ENCODE measurements at places on chromosomes 7 and 10.

DNA sequence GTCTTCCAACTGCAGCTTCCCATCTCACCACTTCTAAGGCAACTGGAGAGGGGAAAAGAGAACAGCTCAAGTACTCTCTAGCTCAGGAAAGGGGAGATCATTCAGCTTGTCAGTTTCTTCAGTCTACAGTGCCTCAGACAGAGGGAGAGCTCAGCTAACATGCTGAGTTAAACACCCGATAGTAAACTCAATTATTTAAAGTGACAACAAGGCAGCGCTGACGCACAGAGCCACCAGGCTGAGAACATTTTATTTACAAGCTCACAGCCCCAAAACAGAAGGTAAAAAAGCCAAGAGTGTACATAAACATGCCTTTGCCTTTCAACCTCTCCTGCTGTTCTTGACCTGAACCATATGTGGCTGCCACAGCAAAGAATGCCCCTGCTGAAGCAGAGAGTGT is 10.1 kb upstream of the CUZD1 start:
- no peak for DNase-seq

GRCh38 chr7:115088893-115089292 is 167.0 kb downstream of the MDFIC start:
- no peak for DNase-seq

- no peak for DNase-seq
Observed at GRCh38 chr10:103127241-103127640, 65.8 kb downstream of the NT5C2 start.

GRCh38 chr10:69439813-69440506 is 11.3 kb upstream of the TSPAN15 start:
- no peak for DNase-seq

GRCh38 chr7:2321020-2321419 is 6.8 kb upstream of the SNX8 start:
- DNase-seq, result no peak

DNA sequence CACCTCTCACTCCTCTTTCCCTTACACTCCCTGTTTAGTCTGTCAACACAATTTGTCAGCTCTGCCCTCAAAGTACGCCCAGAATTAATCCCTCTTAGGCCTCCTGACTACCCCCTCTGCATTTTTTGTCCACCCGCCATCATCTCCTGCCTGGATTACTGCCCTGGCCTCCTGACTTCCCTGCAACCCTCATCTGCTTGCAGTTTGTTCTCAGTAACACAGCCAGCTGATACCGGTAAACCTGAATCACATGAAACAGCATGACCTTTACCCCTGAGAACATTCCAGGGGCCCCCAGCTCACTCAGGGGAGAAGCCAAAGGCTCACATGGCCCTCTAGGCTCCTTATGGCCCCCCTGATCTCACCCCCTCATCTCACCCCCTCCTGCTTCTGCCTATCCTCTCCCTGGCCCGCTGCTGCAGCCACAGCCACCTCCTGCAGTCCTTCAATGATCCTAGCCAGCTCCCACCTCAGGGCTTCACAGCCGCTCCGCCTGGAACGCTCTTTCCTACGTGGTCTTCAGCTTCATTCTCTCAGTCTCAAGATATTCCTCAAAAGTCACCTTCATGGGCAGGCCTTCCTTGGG is 8.9 kb downstream of the C10orf53 start:
- DNase-seq, result no peak

DNA sequence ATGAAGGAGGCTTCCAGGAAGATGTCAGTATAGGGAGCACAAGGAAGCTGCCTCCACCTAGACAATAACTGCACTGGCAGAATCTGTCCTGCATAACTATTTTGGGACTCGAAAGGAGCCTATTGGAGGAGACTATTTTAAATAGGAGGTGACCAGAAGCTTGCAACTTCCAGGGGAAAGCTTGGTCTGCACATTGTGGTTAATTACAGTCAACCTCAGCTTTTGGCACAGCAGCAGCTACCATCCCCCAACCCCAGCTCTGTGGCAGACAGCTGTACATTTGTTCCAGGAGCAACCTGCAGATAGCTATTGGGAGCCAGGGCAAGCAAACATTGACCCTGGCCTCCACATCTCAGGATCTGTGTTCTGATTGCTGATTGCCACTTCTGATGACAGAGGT is 46.3 kb upstream of the NANOS1 start:
- no peak for DNase-seq

- no peak for DNase-seq
Observed at GRCh38 chr7:94378356-94378755, 16.3 kb upstream of the COL1A2 start.

DNA sequence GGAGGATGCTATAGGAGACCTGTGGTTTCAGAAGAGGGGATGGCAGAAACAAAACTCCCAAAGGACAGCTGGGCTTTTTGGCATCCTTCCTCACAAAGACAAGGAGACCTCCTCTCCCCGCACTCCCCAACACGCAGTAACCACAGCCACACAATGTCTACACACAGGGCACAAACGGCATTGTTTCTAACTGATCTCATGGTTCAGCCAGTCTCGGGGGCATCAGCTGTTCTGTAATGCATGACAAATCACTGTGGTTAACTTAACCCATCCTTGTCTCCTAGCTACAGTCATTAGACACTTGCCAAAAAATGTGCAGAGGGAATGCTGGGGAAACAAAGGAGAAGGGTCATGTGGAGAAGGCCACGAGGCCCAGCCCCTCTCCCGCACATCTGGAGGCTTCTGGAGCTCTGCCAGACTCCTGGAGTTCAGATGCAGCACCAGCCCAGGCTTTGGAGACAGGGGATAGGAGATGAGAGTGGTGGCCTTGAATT is 7.6 kb upstream of the ADAMTS14 start:
- no peak for DNase-seq

DNA sequence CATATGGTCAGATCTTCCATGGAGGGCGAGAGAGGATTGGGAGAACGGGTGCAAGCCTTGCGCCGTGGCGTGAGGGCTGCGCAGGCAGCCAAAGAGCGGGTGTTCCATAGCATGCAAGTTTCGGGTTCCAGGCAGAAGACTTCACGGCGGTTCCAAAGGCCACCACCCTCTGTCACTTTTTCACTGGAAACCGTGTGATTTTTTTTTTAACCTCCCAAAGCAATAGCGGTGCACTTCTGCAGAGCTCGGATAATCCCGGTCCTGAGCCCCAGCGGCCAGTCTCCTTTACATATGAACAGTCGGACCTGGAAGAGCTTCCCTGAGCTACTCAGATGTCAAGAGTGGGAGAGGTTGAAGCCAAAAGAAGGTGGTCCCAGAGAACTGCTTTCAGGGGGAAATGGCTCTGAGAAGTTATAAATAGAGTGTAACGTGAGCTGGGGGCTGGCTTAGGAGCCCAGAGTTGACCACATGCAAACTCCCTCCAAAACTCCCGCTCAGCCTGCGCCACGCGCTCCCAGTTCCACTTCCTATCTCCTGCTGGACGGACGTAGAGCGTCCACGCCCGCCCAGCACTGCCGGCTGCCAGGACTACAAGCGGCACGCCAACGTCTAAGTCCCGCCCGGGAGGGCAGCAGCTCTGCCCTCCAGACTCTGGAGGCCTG is at the start of gene MEOX2:
Gene MEOX2, minus strand, starts transcription at position 389 of the 662 bp plus-strand sequence. Its CDS starts 281 bp downstream, at position 108.
- DNase-seq, result no peak

- DNase-seq, result no peak
Observed at GRCh38 chr7:67438198-67438882, 441.7 kb downstream of the TYW1 start.

DNA sequence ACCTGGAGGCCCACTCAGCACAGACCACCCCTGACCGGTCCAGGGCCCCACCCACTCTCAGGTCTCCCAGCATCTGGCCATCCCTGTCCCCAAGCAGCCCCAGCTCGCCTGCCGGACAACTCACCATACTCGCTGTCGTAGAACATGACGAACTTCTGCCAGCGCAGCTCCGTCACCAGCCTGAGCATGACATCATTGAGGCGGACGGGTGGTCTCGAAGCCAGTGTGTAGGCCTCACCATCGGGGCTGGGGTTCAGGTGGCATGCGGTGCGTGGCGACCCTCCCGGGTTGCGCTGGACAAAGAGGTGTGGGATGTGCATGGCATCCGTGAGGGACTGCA is 160.4 kb downstream of the GRID1 start:
- no peak for DNase-seq

DNA sequence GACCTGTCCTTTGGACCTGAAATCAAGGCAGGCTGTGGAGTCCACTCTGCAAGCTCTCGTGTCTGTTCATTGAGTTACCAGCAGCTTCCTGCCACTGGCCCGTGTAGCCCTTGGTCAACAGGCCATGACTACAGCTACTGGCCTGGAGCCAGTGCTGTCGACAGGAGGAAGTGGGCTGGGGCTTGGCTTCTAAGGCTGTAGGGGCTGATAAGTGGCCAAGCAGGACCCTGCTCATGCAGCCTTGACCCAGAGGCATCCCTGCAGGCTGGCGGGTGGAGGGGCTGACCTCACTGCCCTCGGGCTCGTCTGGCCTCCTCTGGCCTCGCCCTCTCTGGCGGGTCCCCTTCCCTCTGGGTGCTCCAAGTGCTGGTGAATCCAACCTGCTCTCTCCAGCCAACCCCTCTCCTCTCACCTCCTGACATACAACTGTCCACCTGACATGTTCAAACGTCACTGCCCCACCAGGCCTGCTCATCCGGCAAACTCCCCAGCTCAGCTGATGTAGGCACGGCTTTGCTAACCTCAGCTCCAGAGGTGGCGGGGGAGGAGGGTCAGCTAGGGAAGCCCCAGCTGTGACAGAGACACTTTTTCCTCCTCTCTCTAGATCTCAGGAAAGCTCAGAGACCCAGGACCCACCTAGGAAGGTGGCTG is 188.6 kb upstream of the LYZL2 start:
- DNase-seq, result no peak

- DNase-seq, result no peak
Observed at GRCh38 chr7:150311711-150312110, 11.4 kb upstream of the LRRC61 start.

- DNase-seq, result no peak
Observed at GRCh38 chr10:60747817-60748469, 30.3 kb upstream of the CDK1 start.

GRCh38 chr7:131480384-131481315 is 75.8 kb downstream of the PODXL start:
- no peak for DNase-seq

DNA sequence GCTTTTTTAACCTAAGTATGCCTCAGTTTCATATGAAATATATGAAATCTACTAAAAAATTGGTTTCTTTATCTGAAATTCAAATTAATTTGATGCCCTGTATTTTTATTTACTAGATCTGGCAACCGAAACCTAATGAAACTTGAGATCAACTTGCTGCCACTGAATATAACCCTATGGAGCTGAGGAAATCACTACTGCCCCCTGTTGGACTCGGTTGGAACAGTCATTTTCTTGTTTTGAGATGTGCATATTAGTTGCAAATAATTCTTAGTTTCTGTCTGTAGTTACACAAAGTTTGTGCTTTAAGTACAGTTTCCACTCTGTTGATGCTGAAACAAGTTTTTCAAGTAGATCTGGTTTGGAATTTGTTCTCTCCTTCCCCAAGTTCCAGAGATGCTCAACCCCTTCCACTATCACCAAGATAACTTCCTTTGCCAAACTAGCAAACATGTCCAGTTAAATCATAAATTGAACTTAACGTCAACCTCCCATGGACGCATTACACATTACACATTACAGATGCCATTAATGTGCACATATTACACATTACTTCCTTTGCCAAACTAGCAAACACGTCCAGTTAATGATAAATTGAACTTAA is 22.2 kb upstream of the EXOC4 start:
- DNase-seq, result no peak

DNA sequence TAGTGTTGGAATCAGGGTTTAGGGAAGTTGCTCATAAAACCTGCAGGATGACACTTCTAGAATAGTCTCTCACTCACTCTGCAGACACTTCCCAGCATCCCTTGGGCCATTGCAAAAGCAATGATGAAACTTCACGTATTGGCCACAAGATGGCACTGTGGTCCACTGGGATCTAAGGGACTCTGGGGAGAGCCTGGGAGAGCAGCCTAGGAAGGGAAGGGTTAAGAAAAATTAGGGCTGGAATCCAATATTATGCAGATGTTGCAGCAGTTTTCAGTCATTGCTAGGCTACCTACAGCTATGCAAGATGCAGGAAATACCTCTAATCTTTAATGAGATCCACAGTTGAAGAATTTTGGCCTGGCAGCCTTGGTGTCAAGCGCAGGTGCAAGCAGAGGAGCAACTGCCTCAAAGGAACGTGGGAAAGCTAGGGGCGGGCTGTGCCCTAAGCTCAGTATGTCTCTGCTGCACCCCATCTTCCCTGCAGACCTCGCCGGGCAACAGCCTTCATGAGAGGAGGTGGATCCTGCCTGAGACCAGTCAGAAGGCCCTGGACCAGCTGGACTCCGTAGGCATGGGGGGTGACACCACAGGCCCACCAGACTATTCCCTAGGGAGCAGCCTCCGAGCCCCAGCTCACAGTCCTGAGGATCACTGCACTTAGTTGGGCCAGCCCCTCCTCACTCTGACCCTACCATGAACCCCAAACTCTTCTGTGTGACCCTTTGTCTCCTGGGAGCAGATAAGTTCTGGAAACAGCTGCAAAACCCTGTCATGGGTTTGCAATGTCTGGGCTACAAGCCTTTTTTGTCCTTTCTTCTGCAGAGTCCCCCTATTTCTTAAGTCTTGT is 127.9 kb upstream of the PRSS58 start:
- no peak for DNase-seq

GRCh38 chr7:47331179-47331565 is 250.7 kb downstream of the TNS3 start:
- DNase-seq, result no peak

DNA sequence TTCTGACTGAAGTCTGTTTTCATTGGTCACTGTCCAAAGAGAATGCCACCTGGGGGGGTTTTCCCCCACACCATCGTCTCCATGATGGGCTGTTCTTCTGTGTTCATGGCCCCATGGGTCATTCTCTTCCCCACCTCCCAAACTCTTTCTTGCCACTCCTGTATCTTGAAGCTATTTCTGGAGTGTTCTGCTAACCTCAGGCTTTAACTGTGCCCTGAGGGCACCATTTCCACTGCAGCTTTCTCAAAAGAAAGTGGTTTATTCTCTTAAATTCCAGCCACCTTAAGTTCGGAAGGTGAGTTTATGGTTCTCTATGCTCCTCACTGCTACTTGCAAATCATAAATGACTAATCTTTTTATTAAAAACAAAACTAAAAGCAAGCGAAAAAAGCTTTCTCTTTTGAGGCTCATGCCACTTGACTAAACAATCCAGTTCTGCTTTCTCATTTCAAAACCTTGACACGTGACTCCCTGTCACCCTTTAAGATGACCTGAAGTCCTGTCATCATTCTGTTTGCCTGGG is 7.4 kb upstream of the APBB1IP start:
- no peak for DNase-seq

GRCh38 chr10:74641659-74642058 is 184.7 kb upstream of the KAT6B start:
- DNase-seq, result no peak

DNA sequence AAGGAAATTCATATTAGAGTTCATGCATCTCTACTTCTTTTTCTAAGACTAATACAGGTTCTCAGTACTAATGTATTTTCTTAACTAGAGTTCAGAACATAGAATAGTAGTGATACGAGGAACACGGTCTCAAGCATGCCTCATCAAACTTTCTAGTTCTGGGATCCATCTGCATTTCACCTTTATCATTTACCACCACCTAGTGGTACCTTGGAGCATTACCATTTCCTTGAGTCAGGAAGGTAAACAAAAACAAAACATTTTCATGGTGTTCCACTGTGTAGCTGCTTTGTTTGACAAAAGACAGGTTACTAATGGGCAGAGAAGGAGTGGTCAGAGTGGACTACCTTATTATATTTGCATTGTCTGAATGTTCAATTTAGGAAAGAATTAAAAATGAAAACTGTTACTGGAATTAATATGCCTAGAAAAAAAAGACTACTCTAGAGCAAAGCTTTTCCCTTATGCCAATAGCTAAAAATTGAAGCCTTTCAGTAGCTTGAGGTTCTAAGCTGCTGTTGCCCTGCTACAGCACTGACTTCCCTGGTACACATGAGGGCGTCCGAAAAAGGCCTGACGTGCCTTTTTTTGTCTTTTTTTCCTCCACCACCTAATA is 44.5 kb downstream of the STARD3NL start:
- no peak for DNase-seq
